ENCODE measurements at places on chromosomes 5 and 9. TPM values are rescaled to one million over a fixed set of nuclear protein-coding genes. Genes with fewer than 3 reads are reported as not detected.

DNA sequence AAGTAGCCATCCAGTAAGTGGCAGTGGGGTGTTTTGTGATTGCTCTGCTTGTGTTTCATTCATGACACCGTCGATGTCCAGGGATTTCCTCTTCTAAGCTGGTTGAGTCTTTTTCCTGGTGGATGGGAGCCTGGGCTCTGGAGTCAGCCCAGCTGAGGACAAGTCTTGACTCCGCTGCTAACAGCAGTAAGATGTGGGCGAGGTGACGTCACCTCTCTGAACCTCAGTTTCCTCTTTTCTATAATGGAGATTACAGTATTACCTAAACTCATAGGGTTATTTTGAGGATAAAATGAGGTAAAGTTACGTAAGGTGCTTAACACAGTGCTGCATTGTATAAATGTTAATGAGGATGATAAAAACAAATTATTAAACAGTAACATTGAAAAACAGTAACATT, 21.3 kb downstream of the FGF1 start:
- DNase-seq, result no peak

- DNase-seq, result no peak
Observed at GRCh38 chr9:89841456-89841855, 236.6 kb downstream of the GADD45G start.

DNA sequence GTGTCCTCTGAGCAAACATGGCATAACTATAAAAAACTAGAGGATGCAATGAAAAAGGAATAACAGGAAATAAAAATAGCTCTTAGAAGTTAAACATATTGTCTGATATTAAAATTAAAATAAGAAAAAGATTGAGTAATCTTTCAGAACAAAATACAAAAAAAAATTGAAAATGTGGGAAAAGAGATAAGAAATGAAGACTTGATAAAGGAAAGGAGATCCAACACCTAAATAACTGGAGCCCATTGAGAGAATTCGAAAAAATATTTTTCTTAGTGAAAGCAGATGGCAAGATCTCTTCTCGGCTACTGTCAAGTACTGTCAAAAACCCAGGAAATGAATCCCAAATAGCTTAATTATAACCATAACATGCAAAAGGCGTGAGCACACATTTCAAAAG, 24.9 kb downstream of the LIFR start:
- DNase-seq, result no peak

DNA sequence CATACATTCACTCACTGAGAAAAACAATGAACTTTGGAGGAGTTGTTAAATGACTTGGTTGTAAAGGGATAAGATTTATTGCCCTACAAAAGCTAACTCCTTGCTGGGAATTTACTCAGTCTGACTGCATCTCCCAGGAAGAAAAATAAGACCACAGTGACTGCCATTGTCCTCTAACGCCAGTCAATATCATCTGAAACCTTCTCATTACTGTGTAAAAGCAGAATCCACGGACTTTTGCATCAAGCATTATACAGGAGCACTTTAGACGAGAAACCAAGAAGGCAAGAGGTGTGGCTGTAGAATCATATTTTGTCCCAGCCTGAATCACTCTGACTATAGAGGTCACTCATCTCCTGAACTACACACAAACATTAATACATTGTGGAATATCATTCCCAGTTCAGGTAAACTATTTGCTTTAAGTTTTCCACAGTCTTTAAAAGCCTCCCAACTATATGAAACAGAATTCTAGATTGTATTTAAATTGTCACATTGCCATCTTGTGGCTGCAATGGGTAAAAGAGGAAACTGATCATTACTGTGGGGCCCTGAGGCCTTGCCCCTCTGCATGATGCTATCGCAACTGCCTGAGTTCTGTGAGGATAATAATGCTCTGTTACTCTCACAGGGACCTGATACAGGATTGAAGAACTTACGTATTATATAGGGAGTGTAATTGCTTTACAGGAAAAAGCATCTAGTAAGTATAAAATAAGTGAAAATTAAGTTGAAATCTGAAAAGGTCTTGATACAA, 142.9 kb downstream of the SLCO4C1 start:
- DNase-seq, result no peak

GRCh38 chr5:92917044-92917443, 664.0 kb downstream of the NR2F1-AS1 start:
- DNase-seq, result no peak

GRCh38 chr5:51712201-51712600, 329.0 kb downstream of the ISL1 start:
- no peak for DNase-seq

DNA sequence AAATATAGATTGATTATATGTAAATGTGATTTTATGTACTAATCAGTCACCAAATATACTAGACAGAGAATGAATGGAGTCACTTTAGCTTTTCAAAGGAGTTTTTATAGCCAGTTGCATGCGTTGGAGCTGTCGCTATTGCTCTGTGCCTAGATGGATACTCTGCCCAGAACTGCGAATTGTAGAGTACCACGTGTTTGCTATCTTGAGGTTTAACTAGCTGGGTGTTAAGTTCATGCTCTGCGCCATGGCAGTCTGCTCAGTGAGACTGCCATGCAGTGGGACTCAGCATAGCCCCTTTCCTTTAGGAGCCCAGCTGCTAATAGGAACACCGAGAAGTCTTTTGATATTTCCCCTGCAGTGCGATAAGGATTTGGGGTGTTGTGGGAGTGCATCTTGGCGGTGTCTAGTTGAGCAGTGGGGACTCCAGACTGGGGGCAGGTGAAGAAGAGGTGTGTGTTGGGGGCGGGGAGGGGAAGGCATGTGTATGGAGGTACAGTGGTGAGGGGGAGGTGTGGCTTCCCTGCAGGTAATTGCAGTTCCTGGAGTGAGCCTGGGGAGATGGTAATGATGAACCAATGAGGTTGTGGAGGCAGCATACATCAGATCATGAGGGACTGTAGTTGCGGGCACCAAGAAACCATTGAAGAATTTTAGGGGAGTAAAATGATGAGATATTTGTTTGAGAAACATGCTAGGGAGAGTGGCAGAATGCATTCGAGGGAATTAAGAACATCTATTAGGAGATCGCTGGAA, 118.9 kb downstream of the TRIO start:
- no peak for DNase-seq

- DNase-seq, result no peak
Observed at GRCh38 chr5:143011585-143011984, 241.4 kb downstream of the ARHGAP26 start.

DNA sequence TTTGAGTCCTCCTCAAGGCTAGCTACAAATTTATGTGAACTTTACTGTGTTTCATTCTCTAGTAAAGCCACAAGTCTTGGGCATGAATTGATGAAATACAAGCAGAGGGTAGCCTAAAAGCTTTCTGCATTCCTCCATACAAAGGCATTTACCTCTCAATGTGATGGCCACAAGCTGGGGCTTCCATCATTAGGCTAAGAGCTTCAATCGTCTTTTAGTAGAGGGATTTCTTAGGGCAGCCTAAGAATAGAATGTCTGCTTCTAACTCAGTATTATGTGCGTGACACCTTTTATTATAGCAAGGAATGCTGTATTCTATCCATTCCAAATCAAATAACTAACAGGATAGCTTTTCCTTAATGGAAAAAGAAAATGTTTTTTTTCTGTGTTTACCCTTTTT, 3.7 kb downstream of the PLAC8L1 start:
- DNase-seq, result no peak

- DNase-seq, result no peak
Observed at GRCh38 chr5:135055396-135055795, 21.4 kb upstream of the PITX1 start.

GRCh38 chr9:36316611-36317317, 58.5 kb upstream of the GNE start:
- DNase-seq, result no peak

GRCh38 chr5:82717738-82718137, 359.5 kb downstream of the TMEM167A start:
- DNase-seq, result no peak

DNA sequence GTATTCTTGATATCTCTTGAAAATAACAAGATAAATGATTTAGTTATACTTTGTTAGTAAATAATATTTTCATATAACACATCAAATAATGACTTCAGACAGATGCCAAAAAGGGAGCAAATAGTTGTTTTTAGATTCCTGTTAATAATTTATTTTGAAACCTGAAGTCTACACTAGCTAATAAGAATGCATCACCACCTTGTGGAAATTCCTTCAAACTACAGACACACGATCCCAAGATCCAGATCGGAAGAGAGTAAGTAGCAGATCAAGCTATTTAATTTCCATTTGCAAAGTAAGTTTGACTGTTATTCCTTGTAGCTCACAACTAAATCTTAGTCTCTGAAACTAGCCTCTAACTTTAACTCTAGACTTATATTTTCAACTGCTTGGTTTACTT, 35.5 kb upstream of the ISL1 start:
- DNase-seq, result no peak

- peak; percentile 64 for DNase-seq
Observed at GRCh38 chr5:141084487-141084989, 9.9 kb upstream of the PCDHB2 start.

DNA sequence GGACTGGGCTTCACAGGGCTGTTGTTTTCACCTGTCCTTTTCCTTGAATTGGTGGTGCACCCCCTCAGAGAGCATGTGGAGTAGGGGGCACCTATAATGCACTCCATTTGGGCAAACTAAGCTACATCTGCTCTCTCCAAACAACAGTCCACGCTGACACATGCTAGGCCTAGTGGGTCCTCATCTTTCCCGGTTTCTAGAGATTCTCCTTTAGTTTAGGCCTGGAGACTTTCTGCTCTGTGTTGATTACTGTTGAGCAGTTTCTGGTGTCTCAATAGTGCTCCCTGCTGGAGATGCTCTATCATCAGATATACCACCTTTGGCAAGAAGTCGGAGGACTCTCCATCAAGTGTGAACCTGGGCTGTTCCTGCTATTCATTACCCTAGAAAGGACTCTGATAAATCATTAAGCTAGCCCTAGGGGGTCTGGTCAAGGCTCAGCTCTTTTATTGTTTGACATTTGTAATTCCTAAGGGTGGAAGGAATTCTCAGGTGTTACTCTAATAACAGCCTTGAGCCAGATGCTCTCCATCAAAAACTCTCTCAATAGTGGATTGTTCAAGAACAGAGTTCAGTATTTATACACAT, 64.0 kb upstream of the FYB1 start:
- no peak for DNase-seq

- no peak for DNase-seq
Observed at GRCh38 chr9:109179801-109180523, 12.9 kb upstream of the FRRS1L start.

GRCh38 chr5:136769900-136770684, 404.7 kb upstream of the TRPC7 start:
- peak; percentile 57 for DNase-seq

DNA sequence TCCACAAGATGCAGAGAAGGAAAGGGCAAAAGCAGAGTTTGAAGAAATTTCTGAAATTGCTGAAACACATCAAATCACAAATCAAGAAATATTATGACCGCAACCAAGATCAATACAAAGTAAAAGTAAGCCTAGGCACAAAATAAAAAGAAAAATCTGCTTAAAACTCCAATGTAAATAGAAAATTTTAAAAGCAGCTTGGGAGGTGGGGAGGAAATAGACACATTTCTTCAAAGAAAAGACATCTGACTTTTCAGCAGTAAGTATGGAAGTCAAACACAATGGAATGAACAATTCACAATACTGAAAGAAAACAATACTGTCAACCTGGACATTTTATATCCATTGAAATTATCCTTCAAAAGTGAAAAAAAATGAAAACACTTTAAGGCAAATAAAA, 55.1 kb downstream of the HTR4 start:
- DNase-seq, result no peak

- no peak for DNase-seq
Observed at GRCh38 chr9:34454571-34455065, 3.8 kb downstream of the FAM219A start.

DNA sequence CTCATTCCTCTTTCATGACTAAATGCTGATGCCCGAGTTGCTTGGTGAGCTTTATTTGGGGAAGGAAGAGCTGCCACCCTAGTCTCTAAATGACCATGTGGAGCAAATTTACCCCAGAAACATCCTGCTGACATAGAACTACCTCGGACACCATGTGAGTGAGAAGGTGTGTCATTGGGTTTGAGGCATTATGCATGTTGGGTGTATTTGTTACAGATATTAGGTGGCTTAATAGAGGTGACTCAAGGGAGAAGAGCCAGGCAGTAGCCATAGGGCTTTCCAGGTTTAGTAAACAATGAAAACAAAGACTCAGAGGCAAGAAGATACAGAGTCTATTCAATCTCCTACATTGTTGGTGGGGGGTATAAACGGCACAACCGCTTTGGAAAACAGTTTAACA, 581.5 kb downstream of the CCDC171 start:
- DNase-seq, result no peak

GRCh38 chr5:84862132-84862531, 477.5 kb upstream of the EDIL3 start:
- no peak for DNase-seq

DNA sequence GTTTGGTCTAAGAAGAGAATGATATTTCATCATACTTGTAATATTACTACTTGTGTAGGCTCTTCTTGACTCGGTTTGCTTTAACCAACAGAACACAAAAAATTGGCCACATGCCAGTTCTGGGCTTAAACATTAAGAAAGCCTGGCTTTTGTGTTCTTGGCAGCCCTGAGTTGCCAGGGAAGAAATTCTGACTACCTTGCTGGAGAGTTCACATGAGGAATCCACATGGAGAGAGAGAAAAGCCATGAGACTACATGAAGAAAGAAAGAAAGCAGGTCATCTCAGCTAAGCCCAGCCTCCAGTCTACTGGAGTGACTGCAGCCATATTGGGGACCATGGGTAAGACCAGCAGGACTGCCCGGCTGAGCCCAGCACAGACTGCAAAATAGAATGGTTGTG, 524.8 kb downstream of the RAB3C start:
- no peak for DNase-seq

GRCh38 chr5:75058986-75059535, 6.7 kb upstream of the GCNT4 start:
- DNase-seq, result no peak

- DNase-seq, result no peak
Observed at GRCh38 chr5:33769196-33769595, 122.6 kb downstream of the ADAMTS12 start.

Gene SCGB3A2
- total RNA-seq, result not detected

Gene PRR7
- 1.3 TPM for total RNA-seq

Gene TRPM6
- total RNA-seq, result 0.80 TPM

Gene EMB
- 9.2 TPM for total RNA-seq

Gene PCDHB12
- total RNA-seq, result 5.0 TPM

Gene TMC1
- under 0.01 TPM for total RNA-seq

Gene CHSY3
- total RNA-seq, result 4.9 TPM

Gene ANGPTL2
- total RNA-seq, result 30.9 TPM

Gene NMUR2
- total RNA-seq, result not detected

Gene SPRY4
- 13.0 TPM for total RNA-seq
